ENCODE measurements at places on chromosomes 11 and 22.

- DNase-seq: no peak
These were observed 57.4 kb downstream of the BCL2L13 start for GRCh38 chr22:17695986-17696385.

- no peak for DNase-seq
These were observed 100.3 kb upstream of the AKIP1 start for GRCh38 chr11:8810540-8811301.

- no peak for DNase-seq
These were observed 3.6 kb upstream of the FBXO3 start for GRCh38 chr11:33777906-33778305.

DNA sequence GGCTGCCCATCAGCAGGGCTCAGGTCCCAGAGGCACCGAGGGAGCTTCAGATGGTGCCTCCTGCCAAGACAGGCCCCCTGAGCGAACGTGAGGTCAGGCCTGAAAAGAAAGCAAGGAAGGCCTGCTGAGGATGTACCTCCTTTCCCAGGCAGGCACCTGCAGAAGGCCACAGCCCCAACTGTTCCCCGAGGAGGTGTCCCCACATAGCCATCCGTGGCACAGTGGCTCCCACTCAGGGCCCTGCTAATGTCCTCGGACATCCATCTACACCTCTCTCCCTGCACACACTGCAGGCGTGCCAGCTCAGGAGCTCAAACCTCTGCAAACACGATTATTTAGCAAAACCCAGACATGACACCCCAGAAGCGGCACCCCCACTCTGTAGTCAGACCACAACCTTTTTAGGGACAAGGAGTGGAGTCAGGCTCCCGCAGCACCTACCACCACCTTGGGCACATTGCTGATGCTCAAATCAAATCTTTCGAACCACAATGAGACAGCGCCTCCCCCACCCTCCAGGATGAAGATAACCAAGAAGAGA lies 36.9 kb downstream of the SHANK2 start:
- no peak for DNase-seq

- no peak for DNase-seq
These were observed 4.1 kb downstream of the HOATZ start for GRCh38 chr11:111518668-111519067.

- no peak for DNase-seq
These were observed 64.6 kb downstream of the GDPD4 start for GRCh38 chr11:77236901-77237300.

GRCh38 chr22:49992921-49993648 lies 19.5 kb downstream of the IL17REL start:
- peak; percentile 55 for DNase-seq

DNA sequence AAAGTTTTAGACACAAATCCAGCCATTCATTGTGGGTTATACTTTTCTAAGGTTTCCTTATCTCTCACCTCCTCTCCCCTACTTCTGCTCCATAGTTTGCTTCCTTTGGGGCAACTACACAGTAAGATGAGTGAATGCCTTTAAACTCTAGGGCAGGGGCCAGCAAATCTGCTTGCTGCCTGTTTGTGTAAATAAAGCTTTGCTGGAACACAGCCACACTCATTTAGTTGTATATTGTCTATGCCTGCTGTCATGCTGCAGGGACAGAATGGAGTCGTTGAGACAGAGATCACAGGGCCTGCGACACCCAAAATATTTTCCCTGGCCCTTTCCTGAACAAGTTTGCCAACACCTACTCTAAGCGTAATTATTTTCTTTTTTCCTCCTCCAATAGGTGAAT lies 58.7 kb downstream of the TECTA start:
- no peak for DNase-seq

DNA sequence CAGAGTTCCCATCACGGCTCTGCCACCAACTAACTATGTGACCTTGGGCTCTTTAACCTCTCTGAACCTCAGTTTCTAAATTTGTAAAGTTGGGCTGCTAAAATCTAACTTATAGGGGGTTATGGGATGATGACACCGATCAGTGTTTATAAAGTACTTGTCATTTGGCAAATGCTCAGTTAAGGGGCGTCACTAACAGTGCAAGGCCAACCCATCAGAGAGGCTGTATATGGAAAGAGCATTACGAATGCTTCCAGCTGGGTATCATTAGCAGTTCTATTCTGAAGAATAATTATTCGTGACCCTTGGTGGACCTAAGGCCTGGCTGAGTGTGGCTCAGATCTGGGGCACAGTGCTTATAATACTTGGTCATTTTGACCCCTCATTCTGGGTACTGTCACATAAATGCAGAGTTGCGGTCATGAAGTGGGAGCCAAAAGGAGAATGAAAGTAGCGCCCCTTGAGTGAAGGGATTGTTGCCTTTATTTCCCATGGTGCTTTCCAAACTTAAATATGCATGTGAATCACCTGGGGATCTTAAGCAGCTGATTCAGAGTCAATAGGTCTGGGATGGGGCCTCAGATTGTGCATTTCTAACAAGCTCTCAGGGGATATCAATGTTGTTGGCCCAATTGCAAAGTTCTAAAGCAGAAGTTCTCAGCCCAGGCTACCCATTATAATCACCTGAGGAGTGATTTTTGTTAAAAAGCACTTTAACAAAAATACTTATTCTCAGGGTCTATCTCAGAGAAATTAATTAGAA lies 115.8 kb downstream of the CSNK2A3 start:
- no peak for DNase-seq

GRCh38 chr11:1749395-1750351 lies 722 bp downstream of the IFITM10 start:
- no peak for DNase-seq

DNA sequence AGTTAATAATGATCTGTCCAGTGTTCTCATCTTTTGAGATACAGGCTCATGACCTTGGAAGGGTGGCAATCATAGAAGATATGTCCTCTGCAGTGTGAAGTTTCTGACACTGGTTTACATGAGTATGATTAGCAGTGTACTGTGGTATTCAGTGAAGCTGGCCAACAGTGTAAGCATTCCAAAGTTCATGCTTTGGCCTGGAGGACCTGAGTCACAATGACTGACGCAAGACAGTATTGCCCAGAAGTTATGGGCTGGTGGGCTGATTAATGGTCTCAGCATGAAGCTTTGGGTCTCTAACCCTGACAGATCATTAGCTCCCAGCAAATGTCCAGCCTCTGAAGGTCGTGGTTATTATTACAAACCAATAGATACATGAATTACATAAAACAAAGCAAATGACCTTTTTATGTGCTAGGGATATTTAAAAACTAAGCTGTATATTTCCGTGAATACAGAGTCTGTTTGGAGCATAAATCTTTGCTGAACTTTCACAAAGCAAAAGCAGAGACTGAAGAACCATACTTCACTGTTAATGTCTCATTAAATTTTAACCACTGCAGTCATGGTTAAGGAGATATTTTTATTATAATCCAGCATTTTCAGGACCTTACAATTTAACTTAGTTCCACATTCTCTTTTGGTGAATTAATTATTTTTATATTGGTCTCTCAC lies 28.3 kb upstream of the USP47 start:
- DNase-seq: no peak

DNA sequence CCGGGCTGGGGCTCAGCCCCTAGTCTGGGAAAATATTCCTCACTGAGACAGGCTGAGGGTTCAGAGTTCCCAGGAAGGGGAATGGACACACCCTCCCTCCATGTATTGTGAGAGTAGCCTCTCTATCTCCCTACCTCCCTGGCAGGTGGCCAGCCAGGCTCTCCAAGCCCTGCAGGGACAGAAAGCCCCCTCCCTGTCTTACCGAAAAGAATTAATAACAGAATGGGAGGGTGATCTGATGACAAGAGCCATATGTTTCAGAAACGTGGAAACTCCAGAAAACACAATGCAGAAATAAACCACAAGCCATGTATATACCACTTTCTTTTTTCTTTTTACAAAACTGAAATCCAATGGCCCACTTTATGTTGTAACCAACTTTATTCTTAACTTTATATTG lies 140.0 kb downstream of the CHST1 start:
- DNase-seq: no peak

DNA sequence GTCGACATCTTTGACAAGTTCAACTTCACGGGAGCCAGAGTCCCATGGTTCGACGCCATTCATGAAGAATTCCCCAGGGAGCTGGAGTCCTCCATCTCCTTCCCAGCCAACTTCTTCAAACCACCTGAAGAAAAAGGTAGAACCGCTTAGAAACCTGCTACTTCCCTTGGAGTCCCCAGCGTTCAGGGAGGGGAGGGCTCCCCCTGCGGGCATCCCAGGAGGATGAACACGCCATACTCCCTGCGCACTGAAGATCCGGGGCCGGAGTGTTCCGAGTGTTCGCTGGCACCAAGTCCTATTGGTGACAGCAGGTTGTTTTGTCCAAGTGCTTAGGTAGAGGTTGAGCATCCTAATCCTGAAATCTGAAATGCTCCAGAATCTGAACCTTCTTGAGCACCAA lies 51.7 kb upstream of the PRODH start:
- DNase-seq: no peak

- no peak for DNase-seq
These were observed 72.7 kb upstream of the CRTAM start for GRCh38 chr11:122765487-122766131.

DNA sequence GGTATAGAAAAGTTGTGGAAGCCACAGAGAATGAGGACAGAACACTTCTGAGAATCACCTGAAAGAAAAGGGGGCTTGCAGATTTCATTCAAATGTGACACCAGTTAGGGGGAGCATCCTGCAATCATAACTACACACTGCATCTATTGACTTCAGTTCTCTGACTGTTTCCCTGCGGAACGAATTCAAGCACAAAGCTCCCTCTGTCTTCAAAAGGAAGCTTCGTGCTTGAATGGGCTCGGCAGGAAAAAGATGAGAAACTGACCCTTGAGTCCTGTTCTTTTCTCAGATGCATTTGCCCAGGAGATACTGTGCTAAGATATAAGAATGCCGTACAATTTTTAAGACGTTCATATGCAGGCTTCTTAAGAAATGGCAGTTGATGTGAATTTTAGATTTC lies 2000.4 kb upstream of the RAG2 start:
- DNase-seq: no peak

DNA sequence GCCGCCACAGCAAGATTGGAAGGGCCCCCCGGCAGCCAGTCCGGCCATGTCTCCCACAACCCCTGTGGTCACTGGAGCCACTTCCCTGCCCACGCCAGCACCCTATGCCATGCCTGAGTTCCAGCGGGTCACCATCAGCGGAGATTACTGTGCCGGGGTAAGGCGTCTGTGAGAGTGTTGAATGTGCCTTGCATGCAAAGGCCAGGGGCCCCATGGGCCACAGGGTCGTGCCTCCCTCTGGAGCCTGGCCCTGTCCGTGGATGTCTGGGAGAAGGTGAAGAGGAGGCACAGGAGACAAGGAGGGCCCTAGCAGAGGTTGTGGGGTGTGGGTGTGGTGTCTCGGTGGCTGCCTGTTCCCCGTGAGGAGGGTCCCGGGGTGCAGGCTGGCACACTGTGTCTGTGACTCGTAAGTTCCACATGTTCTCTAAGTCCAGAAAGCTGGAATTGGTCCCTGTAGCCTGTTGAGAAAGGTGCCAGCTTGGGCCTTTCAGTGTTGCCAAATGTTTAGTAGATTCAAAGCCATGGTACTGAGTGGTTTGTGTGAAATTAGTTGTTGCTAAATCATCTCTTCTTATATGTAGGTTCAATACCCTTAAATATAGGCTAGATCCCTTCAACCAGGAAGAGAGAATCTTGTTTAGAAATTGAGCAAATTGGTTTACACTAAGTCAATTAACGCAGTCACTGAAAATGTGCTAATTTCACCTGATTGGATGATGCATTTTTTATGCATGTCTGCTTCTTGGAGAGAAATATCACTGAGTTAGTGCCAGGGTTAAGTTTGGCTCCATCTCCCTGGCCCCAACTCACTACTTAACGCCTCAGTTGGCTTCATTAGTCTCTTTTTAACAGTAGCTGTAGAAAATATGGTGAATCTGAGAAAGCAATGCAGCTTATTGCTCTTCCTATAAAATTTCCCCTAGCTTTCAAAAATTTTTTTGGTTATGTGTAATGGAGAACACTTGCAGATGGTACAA lies 23.8 kb downstream of the AMPD3 start:
- no peak for DNase-seq

GRCh38 chr11:726278-727220 lies 20.5 kb downstream of the EPS8L2 start:
- DNase-seq: no peak

GRCh38 chr22:19910180-19910744 lies 31.3 kb upstream of the COMT start:
- DNase-seq: no peak

DNA sequence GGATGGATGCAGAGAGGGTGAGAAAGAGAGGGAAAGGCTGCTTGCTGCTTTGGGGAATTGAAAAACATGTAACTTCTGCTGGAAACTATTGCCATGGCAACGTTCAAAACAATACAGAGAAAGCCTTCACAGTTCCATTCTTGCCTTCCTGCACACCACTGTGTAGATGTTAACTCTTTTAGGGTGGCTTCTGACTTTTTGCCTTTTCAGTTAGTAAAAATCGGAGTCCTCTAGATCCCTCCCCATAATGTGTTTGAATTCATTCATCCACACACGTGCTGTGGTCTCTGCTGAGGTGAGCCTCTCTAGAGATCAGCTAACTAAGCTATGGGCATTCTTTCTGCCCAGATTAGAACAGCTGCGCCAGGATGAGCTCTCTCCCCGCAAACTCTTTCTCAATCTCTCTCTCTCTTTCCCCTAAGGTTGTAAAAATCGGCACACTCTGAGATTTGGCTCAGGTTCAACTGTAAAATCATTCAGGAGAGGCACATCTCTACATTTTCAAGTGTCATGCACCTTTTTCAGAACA lies 1178.3 kb downstream of the LRRC4C start:
- no peak for DNase-seq

- DNase-seq: no peak
These were observed 44.6 kb upstream of the WNT7B start for GRCh38 chr22:46021577-46021976.

DNA sequence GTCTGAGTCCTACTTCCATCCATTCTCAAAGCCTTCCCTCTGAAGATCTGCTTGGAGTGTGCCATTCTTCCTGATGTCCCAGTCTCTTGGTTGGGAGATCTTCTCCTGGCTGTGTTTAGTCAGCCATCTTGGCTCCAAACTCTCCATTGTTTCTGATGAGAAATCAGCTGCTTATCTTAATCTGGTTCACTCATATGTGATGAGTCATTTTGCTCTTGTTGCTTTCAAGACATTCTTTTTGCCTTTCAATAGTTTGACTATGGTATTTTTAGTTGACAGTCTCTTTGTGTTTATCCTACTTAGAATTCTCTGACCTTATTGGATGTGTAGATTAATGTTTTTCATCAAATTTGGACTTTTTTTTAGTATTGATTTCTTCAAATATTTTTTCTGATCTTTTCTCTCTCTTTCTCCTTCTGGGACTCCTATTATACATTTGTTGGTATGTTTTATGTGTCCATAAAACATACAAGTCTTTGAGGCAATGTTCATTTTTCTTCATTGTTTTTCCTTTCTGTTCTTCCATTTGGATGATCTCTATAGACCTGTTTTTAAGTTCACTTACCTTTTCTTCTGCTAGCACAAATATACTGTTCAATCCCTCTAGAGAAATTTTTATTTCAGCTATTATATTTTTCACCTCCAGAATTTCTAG lies 77.2 kb upstream of the CLPB start:
- no peak for DNase-seq

DNA sequence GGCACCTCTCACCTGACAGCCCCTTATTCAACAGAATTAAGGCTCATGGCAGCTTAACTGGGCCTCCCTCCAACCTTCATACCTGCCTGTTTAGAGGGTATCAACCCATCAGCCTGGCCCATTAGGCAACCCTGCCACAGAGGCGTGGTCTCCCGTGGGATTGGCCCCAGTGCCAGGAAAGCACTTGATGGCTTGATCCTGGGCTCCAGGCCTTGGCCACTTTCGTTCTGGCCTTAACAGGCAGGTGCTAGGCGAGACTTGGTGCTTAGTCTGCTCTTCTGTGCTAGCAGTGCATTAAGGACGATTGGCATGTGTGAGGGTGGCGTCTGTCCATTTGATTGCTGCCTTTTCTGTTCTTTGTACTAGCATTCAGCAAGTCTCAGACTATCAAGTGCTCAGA lies 75.2 kb downstream of the CABIN1 start:
- DNase-seq: no peak
